ENCODE measurements at places on chromosomes 4 and X.

GRCh38 chr4:28508636-28509035 lies 1648.0 kb downstream of the STIM2 start:
- H3K4me3 ChIP-seq = no peak overlapping the region
- no peak for DNase-seq
- no peaks in the 10 kb centered on the region for H3K4me1 ChIP-seq
- H3K27me3 ChIP-seq = no peaks in the 10 kb centered on the region
- no peaks in the 10 kb centered on the region for H3K36me3 ChIP-seq

- DNase-seq = peak; percentile 7
- no peaks in the 10 kb centered on the region for H3K36me3 ChIP-seq
- no peak overlapping the region for H3K4me3 ChIP-seq
- H3K27me3 ChIP-seq = no peaks in the 10 kb centered on the region
These were observed 10.5 kb upstream of the MAMLD1 start for GRCh38 chrX:150352581-150352980.

GRCh38 chr4:4368809-4369580 lies 17.9 kb upstream of the NSG1 start:
- no peaks in the 10 kb centered on the region for H3K27me3 ChIP-seq
- no peaks in the 10 kb centered on the region for H3K36me3 ChIP-seq
- no peak overlapping the region for H3K4me3 ChIP-seq

GRCh38 chr4:168511780-168512489 lies 15.1 kb downstream of the PALLD start:
- H3K4me3 ChIP-seq = no peak overlapping the region
- H3K36me3 ChIP-seq = no peaks in the 10 kb centered on the region
- no peak for DNase-seq

GRCh38 chr4:22850055-22850454 lies 157.3 kb downstream of the GBA3 start:
- H3K27ac ChIP-seq = no peak overlapping the region
- peaks cover 9% of the 10 kb centered on the region for H3K4me1 ChIP-seq
- no peak for DNase-seq
- no peaks in the 10 kb centered on the region for H3K27me3 ChIP-seq
- no peak overlapping the region for H3K4me3 ChIP-seq
- no peaks in the 10 kb centered on the region for H3K36me3 ChIP-seq

- H3K27me3 ChIP-seq = no peaks in the 10 kb centered on the region
- no peak overlapping the region for H3K4me3 ChIP-seq
- H3K4me1 ChIP-seq = peaks cover 8% of the 10 kb centered on the region
- DNase-seq = no peak
- no peaks in the 10 kb centered on the region for H3K36me3 ChIP-seq
These were observed 29.4 kb downstream of the IRF2 start for GRCh38 chr4:184444953-184445309.

DNA sequence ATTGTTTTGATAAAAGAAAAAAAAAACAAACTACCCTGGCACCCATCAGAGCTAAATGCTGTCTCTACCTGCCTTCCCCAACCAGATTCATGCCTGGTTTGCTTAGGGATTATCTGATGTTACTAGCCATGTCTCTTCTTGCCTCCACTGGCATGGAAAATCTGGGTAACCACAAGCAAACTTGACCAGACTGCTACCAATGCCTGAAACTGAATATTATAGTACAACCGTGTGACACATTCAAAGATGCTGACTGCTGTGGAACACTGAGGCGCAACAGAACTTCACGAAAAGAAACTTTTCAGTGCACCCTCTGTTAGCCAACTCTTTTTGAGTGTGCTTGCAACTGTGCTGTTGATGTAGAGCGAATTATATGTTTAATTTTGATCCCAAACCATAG lies 228.1 kb downstream of the CBR4 start:
- no peaks in the 10 kb centered on the region for H3K36me3 ChIP-seq
- no peaks in the 10 kb centered on the region for H3K27me3 ChIP-seq
- DNase-seq = no peak
- no peaks in the 10 kb centered on the region for H3K4me1 ChIP-seq

DNA sequence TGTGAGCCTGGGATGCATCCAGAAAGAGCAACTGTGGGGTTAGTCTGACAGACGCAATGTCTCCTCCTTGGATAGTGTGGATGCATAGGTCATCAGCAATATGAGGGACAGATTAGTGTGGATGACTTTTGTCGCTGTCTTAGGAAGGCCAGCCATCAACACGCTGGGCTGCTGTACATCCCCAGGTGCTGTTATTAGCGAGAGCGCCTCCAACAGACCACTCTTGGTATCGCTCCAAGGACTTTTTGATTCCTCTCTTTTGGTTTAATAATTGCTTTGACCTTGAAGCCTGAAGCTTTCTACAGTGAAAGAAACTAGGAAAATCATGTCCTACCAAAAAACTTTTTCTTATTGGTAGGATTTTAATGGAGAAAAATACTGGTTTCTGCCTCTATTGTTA lies 76.7 kb downstream of the TMEM131L start:
- DNase-seq = no peak
- no peaks in the 10 kb centered on the region for H3K27me3 ChIP-seq
- H3K4me3 ChIP-seq = no peak overlapping the region
- H3K36me3 ChIP-seq = no peaks in the 10 kb centered on the region

DNA sequence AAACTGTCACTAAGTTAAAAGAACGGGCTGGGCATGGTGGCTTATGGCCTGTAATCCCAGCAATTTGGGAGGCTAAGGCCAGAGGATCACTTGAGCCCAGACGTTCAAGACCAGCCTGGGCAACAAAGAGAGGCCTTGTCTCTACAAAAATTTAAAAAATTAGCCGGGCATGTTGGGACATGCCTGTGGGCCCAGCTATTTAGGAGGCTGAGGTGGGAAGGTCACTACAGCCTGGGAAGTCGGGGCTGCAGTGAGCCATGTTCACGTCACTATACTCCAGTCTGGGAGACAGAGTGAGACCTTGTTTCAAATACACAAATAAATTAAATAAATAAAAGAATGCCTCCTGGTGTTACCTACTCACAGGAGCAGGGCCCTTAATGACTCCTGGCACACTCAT lies 69.5 kb downstream of the APBB2 start:
- no peaks in the 10 kb centered on the region for H3K4me1 ChIP-seq
- H3K27ac ChIP-seq = peak overlapping the region; percentile 7
- no peaks in the 10 kb centered on the region for H3K36me3 ChIP-seq
- H3K4me3 ChIP-seq = no peak overlapping the region
- DNase-seq = no peak
- no peaks in the 10 kb centered on the region for H3K27me3 ChIP-seq

DNA sequence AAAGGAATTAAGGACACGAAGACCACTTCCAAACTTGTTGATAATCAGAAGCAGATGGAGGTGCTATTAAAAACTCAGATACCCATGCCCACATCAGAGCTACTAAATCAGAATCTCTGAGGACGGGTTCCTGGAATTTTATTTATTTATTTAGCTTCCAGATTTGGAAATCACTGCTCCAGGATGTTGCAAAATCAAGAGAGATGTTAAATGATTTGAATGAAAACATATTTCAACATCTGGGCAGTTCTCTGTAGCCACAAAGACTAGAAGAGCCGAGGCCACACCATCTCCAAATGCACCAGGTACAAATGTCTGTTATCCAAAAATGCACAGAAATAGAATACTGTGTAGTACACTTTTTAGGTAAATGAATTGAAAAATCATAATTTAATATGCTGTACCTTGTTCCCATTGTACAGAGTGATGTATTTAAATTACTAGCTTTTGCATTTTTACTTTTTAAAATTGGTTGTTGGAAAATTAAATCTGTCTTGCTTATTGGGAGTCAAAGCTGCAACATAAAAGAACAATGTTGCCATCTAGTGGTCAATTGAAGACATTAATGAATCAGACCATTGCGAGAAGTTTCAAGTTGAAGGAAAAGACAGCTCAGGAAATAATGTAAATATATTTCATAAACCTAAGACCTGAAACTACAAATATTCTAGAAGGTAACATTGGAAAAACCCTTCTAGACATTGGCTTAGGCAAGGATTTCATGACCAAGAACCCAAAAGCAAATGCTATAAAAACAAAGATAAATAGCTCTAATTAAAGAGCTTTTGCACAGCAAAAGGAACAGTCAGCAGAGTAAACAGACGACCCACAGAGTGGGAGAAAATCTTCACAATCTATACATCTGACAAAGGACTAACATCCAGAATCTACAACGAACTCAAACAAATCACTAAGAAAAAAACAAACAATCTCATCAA lies 151.3 kb upstream of the TTC29 start:
- no peak overlapping the region for H3K27ac ChIP-seq
- no peaks in the 10 kb centered on the region for H3K27me3 ChIP-seq
- no peak overlapping the region for H3K4me3 ChIP-seq

DNA sequence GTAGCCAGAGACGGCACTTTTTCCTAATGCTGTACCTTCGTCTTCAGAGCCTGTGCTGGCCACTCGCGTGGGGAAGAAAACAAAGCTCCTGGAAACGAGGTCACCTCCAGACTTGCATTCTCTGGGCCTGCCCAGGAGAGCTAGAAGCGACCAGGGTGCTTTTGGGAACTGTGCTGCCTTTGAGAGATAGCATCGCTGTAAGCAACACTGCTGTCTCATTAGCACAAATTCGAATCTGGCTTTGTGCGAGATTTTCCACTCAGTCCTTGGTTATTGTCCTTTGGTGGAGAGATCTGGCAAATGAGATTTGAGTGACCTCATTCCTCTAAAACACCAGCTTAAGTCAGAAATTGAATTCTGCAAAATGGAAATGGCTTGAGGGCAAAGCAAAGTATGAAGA lies 66.1 kb upstream of the TLR3 start:
- no peaks in the 10 kb centered on the region for H3K27me3 ChIP-seq
- no peaks in the 10 kb centered on the region for H3K36me3 ChIP-seq
- peaks cover 3% of the 10 kb centered on the region for H3K4me1 ChIP-seq

DNA sequence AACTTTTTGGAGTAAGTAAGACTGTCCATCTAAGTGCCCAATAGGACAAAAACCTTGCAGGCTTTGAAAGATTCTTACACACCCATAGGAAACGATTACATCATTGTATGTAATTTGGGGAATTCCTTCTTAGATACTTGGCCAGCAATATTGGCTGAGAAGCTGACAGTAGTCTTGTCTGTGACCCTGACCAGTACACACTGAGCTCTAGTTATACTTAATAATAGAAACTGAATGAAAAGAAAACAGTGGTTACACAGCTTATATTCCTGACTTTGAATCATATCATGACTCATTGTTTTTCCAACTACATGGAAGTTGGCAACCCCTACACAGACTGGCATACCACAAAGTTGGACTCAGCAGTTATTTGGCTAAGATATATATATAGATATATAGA lies 7.1 kb upstream of the TLR2 start:
- no peaks in the 10 kb centered on the region for H3K4me1 ChIP-seq
- no peak for DNase-seq
- H3K4me3 ChIP-seq = no peak overlapping the region
- no peak overlapping the region for H3K27ac ChIP-seq
- H3K36me3 ChIP-seq = no peaks in the 10 kb centered on the region

GRCh38 chr4:10783351-10783750 lies 98.8 kb upstream of the CLNK start:
- H3K27ac ChIP-seq = no peak overlapping the region
- no peaks in the 10 kb centered on the region for H3K27me3 ChIP-seq
- no peak for DNase-seq
- no peak overlapping the region for H3K4me3 ChIP-seq
- H3K36me3 ChIP-seq = no peaks in the 10 kb centered on the region

- peaks cover 3% of the 10 kb centered on the region for H3K27me3 ChIP-seq
- H3K4me3 ChIP-seq = no peak overlapping the region
- H3K27ac ChIP-seq = no peak overlapping the region
These were observed 607.1 kb upstream of the DIPK2B start for GRCh38 chrX:45807572-45808425.

GRCh38 chr4:114527637-114528036 lies 71.0 kb upstream of the UGT8 start:
- no peaks in the 10 kb centered on the region for H3K27me3 ChIP-seq
- no peaks in the 10 kb centered on the region for H3K36me3 ChIP-seq
- no peak overlapping the region for H3K27ac ChIP-seq
- DNase-seq = no peak

DNA sequence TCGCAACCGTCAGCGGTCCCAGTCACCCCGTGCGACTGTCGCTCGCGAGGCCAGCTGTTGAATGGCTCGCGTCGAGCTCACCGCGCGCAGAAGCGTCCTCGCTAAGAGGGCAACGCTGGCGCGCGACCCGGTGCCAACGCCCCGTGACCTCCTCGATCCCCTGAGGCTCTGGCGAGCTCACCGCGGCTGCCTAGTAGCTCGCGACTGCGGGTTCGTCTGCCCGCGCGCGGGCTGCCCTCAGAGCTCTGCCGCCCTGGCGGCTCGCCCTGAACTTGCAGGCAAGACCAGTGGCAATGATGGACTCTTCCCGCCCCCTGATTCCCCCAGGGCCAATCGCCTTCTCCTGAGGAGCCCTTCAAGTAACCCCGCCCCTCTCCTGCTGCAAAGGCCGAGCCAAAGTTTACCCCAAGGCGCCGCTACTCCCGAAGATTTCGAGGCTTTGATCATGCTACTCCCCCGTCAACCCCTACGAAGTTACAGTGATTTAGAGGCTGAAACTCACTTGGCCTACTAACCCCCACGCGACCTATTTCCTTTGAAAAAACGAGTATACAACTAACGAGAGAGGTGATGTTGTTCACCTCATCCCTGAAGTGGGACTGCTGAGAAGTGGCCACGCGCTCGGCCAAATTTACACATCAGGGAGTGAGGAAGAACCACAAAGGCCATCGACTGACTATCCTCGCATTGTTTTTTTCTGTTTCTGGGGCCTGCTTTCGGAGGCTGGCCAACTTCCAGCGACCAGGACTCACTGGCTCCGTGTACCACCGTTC lies 37.5 kb downstream of the PGRMC1 start:
- DNase-seq = peak; percentile 59
- H3K4me3 ChIP-seq = peak overlapping the region; percentile 17
- peaks cover 2% of the 10 kb centered on the region for H3K27me3 ChIP-seq
- H3K4me1 ChIP-seq = no peaks in the 10 kb centered on the region

DNA sequence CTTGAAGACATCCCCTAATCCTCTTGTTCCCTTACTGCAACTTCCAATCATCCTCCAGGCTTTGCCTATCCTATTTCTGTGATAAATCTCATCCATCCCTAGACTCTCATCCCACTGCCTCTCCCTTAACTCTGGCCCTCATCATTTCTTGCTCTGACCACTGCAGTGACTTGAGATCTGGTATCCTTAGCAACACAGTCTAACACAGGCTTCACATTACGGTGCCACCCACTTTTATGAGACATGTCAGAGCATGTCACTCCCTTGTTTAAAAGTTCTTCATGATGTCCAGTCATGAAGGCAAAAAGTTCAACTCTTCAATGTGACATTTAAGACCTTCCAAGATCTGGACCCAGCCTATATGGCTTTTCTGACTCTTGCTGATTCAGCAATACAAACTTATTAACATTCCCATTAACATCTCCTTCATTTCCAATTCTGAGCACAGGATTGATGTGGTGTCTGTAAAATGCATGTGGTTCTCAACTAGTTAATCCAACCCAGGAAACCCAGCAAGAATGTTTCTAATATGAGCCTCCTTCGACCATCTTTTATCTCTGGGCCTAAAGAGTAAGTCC lies 64.0 kb downstream of the OR13H1 start:
- no peaks in the 10 kb centered on the region for H3K4me1 ChIP-seq
- H3K4me3 ChIP-seq = no peak overlapping the region
- no peaks in the 10 kb centered on the region for H3K36me3 ChIP-seq

DNA sequence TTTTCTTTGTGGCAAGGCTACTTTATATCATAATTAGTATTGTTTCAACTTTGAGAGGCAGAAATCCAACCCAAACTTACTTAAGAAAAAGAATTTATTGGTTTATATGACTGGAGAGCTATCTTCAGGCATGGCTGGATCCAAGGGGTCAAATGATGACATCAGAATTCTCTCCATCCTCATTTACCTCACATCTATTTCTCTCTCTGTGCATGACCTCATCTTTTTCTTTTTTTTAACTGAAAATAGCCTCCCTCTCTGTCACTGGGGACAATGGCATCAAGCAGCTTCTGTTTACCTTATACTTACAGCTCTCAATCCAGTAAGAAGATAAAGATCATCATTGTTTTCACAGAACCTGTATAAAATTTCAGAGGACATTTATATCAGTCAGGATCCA lies 12.0 kb upstream of the EXOC1L start:
- H3K27ac ChIP-seq = no peak overlapping the region
- H3K4me3 ChIP-seq = no peak overlapping the region
- DNase-seq = no peak
